Activated CD4-positive, alpha-beta memory T cell treated with anti-CD3 and anti-CD28 coated beads, Interleukin-2, amount 10 ng/mL, durations not matched to agents 7 days and 5 days (primary cell): ENCODE measurements at places on chromosomes 2 and 18.

GRCh38 chr2:101678379-101678778 is 19.1 kb upstream of the MAP4K4 start:
- H3K4me1 ChIP-seq: peaks cover 8% of the 10 kb centered on the region
- DNase-seq: no peak
- H3K4me3 ChIP-seq: no peak overlapping the region
- H3K27me3 ChIP-seq: no peaks in the 10 kb centered on the region

DNA sequence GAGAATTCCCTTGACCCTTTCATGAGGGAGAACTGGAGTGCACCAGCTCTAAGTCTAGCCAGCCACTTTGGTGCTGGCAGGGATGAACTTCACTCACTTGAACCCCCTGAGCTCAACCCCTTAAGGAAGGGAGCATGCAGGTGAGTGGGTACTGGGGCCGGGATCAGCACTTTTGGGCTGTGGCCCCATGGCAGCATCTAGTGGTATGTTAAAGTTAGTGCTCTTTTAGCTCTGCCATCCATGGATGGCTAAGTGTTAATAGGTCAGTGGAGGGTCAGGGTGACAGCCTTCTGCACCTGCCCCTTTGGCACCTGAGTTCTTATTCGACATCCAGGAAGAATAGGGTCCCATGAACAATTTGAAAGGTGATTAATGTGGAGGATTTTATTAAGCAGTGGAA is 689.0 kb upstream of the FSHR start:
- no peak overlapping the region for H3K4me3 ChIP-seq
- H3K4me1 ChIP-seq: no peaks in the 10 kb centered on the region
- H3K27me3 ChIP-seq: no peaks in the 10 kb centered on the region
- H3K36me3 ChIP-seq: no peaks in the 10 kb centered on the region

DNA sequence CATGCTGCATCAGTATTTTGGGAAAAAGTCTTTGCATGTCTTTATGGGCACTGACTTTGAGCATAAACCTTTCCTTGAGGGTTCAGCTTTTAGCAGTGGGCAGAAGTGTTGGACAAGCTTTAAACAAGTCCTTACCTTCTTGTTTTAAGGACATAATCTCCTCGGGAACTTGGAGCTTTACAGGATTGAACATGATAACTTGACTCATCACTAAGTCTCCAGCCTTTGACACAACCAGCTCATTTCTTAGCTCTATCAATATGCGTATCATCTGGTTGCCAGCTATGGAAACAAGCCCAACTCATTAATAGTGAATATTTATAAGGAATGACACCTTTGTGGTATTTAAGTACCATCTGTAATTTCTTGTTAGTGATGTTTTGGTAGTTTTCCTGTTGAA is 21.0 kb upstream of the RAB27B start:
- no peak overlapping the region for H3K27ac ChIP-seq
- no peaks in the 10 kb centered on the region for H3K36me3 ChIP-seq
- no peak for DNase-seq
- H3K4me1 ChIP-seq: peaks cover 25% of the 10 kb centered on the region

- H3K4me1 ChIP-seq: no peaks in the 10 kb centered on the region
- H3K36me3 ChIP-seq: no peaks in the 10 kb centered on the region
- no peaks in the 10 kb centered on the region for H3K27me3 ChIP-seq
- H3K27ac ChIP-seq: no peak overlapping the region
Measured at GRCh38 chr2:19251554-19251953, 106.9 kb downstream of the OSR1 start.

- H3K4me3 ChIP-seq: no peak overlapping the region
- peaks cover 18% of the 10 kb centered on the region for H3K4me1 ChIP-seq
- H3K36me3 ChIP-seq: no peaks in the 10 kb centered on the region
- no peak overlapping the region for H3K27ac ChIP-seq
- peaks cover 2% of the 10 kb centered on the region for H3K27me3 ChIP-seq
Measured at GRCh38 chr2:42974721-42975717, 182.6 kb upstream of the HAAO start.
